A549 treated with RU486 at 1 μM for 4 hours (cell line): ENCODE measurements at places on chromosomes 13 and 19. TPM values are rescaled to one million over a fixed set of nuclear protein-coding genes. Genes with fewer than 3 reads are reported as not detected.

The TMEM255B gene
- 0.56 to 1.0 TPM (median 0.85 TPM) in 5 replicates for total RNA-seq

The ADGRE1 gene
- 4.3 to 6.9 TPM (median 5.2 TPM) in 5 replicates for total RNA-seq

The KLK8 gene
- not detected in 5 replicates for total RNA-seq

The C1QTNF9 gene
- not detected in 5 replicates for total RNA-seq

The ZNF550 gene
- total RNA-seq: 2.1 to 4.4 TPM (median 4.2 TPM) in 5 replicates

The PNMA8C gene
- not detected in 5 replicates for total RNA-seq

The CYP2A6 gene
- total RNA-seq: 0.26 TPM in 1 of 5 replicates, not detected in the others

The MEIOSIN gene
- total RNA-seq: 0.06 to 0.10 TPM (median 0.08 TPM) in 3 of 5 replicates, not detected in the others

The FGF21 gene
- total RNA-seq: not detected in 5 replicates

The IRS2 gene
- total RNA-seq: 11.1 to 20.3 TPM (median 18.2 TPM) in 5 replicates

The FXYD5 gene
- 190 to 236 TPM (median 225 TPM) in 5 replicates for total RNA-seq

The PMIS2 gene
- not detected in 5 replicates for total RNA-seq
